HFFc6 (cell line): ENCODE measurements at places on chromosomes 5 and 9.
A peak's percentile ranks its signal among the peaks of the same experiment; 100 is the strongest.

GRCh38 chr9:88106492-88106891 is 31.8 kb downstream of the SPATA31C2 start:
- DNase-seq, result peak; percentile 40

GRCh38 chr5:67963789-67964519 is 251.6 kb upstream of the PIK3R1 start:
- DNase-seq, result no peak

DNA sequence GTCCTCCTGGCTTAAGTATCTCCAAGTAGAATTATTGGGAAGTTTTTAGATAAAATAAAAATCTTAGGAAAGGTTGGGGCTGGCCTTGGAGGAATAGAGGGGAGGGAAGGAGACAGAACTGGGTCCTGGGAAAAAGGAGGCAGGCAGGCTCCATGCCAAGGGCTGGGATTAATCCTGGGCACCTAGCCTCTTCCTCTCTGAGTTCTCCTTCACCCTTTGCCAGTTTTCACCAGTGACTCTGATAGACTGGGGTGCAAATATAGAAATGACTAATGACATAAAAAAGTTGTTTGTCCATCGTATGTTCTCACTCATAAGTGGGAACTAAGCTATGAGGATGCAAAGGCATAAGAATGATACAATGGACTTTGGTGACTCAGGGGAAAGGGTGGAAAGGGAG is 81.9 kb downstream of the RMI1 start:
- DNase-seq, result no peak

DNA sequence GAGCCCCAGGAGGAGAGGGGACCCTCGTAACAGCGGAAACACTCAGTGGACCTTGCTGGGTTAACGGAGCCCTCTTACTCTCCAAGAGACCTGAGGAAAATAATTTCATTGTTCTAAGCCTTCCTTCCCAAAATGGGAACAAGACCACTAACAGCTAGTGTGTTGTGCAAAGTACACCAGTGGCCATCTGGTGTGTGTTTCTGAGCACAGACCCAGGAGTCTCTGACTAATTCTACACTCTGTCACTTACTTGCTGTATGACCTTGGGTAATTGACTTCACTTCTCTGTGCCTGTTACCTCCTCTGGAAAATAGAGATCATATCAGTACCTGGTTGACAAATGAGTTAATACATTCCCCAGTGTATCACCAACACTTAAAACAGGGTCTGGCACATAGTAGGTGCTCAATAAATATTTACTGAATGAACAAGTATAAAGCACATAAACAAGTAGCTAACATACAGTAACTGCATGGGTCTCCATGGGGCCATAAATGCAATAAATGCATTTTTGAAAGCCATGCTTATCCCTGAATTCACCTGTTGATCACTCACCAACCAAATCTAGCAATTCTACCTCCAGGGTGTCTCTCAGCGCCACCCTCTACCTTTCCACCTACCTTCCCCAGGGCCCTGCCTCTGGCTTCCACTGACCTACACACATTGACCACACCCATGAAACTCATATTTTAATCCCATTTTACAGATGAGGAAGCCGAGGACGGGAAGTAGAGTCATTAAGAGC is 44.7 kb upstream of the AKNA start:
- DNase-seq, result no peak

- DNase-seq, result no peak
These were observed 609.5 kb upstream of the CLINT1 start for GRCh38 chr5:158468444-158468843.

DNA sequence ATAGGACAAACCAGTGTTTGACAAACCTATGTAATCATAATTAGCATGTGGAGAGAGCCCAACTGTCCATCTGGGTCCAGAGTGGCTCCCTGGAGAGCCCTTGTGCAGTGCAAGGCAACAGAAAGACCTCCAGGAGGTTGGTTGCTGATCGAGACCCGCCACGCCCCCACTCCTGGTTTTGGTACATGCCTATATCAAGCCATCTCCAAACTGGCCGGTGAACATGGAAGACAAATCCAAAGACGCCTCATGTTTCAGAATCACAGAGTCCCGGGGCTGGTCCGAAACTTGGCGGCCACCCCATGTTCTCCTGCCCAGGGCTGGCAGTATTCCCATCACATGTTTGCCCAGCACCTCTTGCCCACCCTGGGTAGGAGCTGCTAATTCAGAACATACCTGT is 140.2 kb downstream of the PAX5 start:
- DNase-seq, result no peak

- peak; percentile 43 for DNase-seq
These were observed 198.5 kb upstream of the PTGER4 start for GRCh38 chr5:40481241-40481640.

GRCh38 chr5:133869519-133870335 is 98.7 kb downstream of the C5orf15 start:
- no peak for DNase-seq

GRCh38 chr9:77092536-77092935 is 73.1 kb downstream of the FOXB2 start:
- DNase-seq, result peak; percentile 27

DNA sequence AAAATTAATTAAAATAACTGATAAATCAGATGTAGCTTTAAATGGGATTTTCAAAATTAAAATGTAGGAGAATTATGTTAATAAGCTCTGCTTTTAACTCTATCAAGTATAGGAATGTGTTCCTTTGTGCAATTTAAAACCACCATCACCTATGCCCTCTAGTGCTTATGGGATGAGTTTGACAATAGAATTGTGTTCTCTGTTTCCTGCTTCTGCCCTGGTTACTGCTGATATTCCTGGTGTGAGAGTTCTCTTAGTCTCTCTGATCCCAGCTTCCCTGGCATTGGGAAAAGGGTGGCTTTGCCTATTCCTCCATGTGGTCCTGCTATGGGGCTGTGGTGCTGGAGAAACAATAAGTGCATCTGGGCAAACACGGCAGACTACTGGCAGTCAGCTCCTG is 8.1 kb downstream of the LRRTM2 start:
- no peak for DNase-seq

GRCh38 chr5:73136055-73136562 is 15.7 kb downstream of the TMEM171 start:
- DNase-seq, result no peak

DNA sequence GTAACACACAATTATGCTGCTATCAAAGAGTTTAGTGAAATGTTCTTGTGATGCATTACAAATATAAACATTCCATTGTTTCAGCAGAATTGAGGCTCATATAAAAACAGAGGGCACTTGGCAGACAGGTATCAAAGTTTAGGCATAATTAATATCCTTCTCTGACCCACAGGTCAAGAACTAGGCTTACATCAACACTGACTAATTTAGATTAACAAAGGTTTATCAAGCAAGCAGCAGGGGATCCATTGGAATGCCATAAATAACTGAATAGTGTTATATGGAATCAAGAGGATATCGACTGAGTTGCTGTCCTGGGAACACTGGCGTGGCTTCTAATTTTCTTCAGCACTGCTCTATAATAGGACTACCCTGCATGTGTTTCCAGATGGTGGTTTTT is 414.5 kb upstream of the ARRDC3 start:
- DNase-seq, result no peak

- no peak for DNase-seq
These were observed 126.8 kb downstream of the TRPM3 start for GRCh38 chr9:70994582-70994981.

DNA sequence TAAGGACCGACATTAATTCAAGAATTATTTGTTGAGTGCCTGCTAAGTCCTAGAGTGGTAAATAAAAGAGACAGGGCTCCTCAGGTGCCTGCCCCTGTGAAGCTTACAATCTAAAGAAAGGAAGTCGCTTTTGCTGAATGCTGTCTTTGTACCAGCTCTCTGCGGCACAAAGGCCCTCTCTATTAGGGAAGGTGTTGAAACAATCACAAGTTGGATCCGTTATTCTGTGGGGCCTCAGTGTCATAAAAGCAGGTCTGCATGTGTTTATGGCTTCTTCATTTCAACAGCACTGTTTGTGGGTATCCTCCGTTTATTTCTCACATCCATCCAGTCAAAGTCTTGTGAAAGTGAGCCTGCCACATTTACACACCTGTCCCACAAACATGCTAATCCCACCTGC is 7.0 kb upstream of the MVB12B start:
- DNase-seq, result no peak

GRCh38 chr9:127876026-127876763 is 1.3 kb downstream of the AK1 start:
- no peak for DNase-seq

DNA sequence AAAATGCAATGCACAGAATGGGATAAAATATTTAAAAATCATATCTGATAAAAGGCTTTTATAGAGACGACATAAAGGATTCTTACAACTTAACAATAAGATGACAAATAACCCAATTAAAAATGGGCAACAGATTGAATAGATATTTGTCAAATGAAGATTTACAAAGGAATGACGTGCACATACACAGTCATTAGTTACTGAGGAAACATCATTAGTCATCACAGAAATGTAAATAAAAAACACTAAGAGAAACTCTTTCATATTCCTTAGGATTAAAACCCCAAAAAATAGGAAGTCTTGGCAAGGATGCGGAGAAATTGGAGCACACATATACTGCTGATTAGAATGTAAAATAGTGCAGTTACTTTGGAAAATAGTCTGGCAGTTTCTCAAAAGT is 1886.0 kb upstream of the CDH6 start:
- DNase-seq, result no peak

GRCh38 chr5:82360022-82360421 is 81.9 kb upstream of the RPS23 start:
- DNase-seq, result no peak

DNA sequence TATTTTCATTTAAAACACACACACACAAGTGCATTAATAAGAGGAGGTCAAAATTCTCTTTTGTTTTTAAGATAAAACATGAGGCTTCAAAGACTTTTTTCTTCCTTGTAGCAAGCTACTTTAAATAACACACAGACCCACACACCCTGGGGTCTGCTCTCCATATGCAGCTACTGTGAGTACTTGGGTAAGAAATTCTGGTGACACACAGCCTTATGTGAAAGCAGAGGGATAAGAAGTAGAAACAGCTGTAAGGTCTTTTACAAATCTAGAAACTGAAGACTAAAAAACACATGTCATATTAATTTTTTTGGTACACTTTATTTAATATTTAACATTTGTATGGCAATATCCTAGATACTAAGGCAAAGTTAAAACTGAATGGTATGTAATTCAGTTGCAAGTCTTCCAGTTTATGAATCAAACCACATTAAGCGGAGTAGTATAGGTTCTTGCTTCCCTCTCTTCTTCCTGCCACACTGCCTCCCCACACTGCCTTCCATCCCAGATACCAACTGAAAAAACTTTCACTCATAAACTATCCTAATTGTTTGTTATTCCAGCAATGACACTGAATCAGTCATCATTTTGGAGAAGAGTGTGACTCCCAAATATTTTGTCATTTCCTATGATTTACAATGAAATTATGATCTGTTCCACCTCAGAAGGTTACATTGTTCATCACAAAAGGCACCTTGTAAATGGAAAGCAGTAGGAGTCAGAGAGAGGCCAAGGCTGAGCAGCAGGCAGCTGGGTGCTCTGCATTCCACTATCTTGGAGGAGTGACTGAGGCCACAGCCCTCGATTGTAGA is 92.0 kb downstream of the PLCXD3 start:
- DNase-seq, result no peak

DNA sequence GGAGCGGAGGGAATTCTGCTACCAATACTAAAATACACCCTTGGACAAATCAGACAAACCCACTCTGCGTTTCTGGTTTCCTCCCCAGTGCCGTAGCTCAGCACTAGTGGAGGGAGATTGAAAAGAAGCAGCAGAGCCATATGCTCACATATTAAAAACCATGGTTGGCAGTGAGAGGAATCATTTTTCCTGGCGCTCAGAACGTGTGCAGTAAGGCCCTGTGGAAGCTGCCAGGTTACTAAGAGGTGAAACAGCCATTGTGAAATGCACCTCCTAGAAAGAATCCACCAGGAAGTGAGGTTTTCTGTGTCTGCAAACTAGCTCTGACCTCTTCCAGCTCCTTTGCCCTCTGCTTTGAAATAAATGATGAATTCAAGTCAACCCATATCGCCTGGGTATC is 177.2 kb downstream of the ERCC6L2 start:
- DNase-seq, result no peak

GRCh38 chr9:21154018-21154608 is 12.3 kb downstream of the IFNA21 start:
- DNase-seq, result no peak

GRCh38 chr5:134937526-134937925 is 30.2 kb upstream of the CATSPER3 start:
- no peak for DNase-seq

GRCh38 chr9:134693011-134693410 is 51.4 kb downstream of the COL5A1 start:
- no peak for DNase-seq

- no peak for DNase-seq
These were observed 65.0 kb upstream of the SUB1 start for GRCh38 chr5:32520356-32520755.

GRCh38 chr5:127571314-127572131 is 54.1 kb downstream of the PRRC1 start:
- no peak for DNase-seq

GRCh38 chr9:78196258-78196657 is 39.6 kb upstream of the CEP78 start:
- DNase-seq, result no peak

- DNase-seq, result no peak
These were observed 178.4 kb downstream of the GNA14 start for GRCh38 chr9:77469515-77470231.

DNA sequence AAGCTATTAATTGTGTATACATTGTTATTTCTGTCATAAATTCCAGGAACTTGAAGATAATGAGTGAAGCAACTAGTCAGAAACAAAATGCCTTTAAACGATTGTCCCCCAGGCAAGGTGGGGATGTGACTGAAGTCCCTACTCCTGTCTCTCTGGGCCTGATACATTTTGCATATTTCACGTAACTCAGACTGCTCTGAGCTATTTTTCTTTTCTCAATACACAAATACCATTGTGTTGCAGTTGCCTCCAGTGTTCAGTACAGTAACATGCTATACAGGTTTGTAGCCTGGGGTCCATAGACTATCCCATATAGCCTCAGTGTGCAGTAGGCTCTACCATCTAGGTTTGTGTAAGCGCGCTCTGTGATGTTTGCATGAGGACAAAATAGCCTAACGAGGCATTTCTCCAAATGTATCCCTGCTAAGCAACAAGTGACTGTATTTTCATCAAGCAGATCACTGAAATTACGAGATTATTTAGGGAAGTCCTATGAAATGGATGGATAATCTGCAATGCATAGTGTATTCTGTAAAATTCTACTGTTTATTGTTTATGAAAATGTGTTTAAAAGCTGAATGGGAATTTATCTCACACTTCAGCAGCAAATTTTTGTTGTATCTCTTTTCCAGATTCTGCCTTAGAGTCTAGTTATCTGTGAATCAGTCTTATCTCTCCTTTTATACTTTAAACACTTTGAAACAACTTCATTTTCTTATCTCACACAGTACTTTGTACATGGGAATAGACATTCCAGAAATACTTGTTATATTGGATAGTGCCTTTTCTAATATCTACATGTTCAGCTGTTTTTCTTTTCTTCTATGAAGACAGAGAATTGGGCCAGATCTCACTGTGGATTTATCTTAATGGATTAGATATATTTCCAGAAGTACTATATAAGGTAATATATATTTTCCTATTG is 150.5 kb downstream of the CD180 start:
- no peak for DNase-seq

- DNase-seq, result no peak
These were observed 108.5 kb upstream of the TXNDC8 start for GRCh38 chr9:110446171-110446570.
